ENCODE measurements at places on chromosomes 6 and 20.
A peak's percentile ranks its signal among the peaks of the same experiment; 100 is the strongest.

- DNase-seq = no peak
These were observed 26.7 kb upstream of the TTPAL start for GRCh38 chr20:44448753-44449546.

GRCh38 chr20:53077373-53078205 lies 105.4 kb downstream of the TSHZ2 start:
- DNase-seq = peak; percentile 30

DNA sequence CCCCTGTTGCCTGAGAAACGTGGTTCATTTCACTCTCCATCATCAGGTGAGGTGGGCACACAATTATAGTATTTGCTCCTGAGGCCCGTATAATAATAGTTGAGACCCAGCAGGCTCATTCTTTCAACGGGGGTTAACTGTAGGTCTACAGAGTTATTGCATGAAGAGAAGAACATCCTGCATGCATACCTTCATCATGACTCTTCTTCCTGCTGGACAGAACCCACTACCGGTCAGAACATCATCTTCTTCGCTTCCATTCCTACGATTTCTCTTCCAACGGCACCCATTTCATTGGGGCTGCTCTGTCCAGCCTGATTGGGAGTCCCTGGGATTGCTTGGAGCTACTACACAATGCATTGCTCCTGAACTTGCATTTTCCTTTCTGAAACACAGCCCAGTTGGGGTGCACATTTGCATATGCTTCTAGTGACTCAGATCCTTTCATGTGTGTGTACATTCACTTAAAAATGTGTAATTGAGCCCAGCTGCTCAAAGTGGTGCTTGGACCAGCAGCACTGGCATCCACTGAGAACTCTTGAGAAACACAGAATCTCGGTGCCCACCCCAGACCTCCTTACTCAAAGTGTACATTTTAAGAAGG lies 57.4 kb downstream of the SLC24A3 start:
- no peak for DNase-seq

- peak; percentile 71 for DNase-seq
These were observed 29.2 kb downstream of the TFEB start for GRCh38 chr6:41705996-41706835.

- DNase-seq = no peak
These were observed 30.6 kb downstream of the PTCHD4 start for GRCh38 chr6:48080227-48081009.

GRCh38 chr6:100001915-100002388 lies 7.9 kb upstream of the MCHR2 start:
- DNase-seq = peak; percentile 49

- no peak for DNase-seq
These were observed 229.8 kb downstream of the TMEM242 start for GRCh38 chr6:157093536-157093935.

All from renal cortical epithelial cell (primary cell).